ENCODE measurements at places on chromosomes 2 and 18.

GRCh38 chr18:48201337-48202005 lies 207.7 kb downstream of the ZBTB7C start:
- DNase-seq = no peak

GRCh38 chr18:48159816-48160215 lies 229.4 kb upstream of the SMAD2 start:
- no peak for DNase-seq

DNA sequence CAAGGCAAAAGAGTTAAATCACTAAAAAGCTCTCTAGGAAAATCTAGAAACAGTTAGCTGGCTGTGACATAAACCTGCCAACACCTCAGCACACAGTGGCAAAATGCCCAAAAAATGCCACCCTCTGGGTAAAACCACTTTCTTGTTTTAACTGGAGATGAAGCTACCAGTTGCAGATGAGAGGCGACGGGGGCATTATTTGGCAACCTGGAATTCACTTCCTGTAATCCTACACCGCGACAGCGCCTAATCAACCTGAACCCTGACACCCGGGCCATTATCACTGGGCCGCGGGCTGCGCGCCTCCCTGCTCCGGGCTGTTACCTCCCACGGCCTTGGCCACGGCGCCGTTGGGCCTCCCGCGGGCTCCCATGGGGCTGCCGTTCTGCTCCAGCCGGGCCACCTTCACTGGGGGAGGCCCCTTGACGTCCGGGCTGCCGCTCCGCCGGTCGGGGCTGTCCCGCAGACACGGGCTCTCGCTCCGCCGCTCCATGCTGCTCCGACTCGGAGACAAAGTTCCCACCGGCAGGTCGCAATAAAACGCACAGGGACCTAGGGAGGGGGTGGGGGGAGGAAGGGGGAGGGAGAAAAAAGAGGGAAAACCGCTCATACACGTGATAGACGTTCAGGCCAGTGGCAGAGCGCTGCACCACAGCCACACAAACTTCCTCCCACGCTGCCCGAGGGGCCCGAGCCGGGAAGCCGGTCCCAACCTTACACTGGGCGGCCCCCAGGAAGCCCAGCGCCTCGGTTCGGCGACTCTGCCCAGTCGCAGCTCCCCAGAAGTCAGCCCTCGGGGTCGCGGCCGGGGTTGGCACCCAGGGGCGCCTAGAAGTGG lies 2.0 kb downstream of the SATB2 start:
- no peak for DNase-seq

GRCh38 chr2:204692790-204693189 lies 147.5 kb downstream of the PARD3B start:
- DNase-seq = no peak

- DNase-seq = no peak
Measured at GRCh38 chr18:36610661-36611060, 218.1 kb downstream of the TPGS2 start.

- no peak for DNase-seq
Measured at GRCh38 chr2:18373081-18373480, 187.4 kb downstream of the RDH14 start.

DNA sequence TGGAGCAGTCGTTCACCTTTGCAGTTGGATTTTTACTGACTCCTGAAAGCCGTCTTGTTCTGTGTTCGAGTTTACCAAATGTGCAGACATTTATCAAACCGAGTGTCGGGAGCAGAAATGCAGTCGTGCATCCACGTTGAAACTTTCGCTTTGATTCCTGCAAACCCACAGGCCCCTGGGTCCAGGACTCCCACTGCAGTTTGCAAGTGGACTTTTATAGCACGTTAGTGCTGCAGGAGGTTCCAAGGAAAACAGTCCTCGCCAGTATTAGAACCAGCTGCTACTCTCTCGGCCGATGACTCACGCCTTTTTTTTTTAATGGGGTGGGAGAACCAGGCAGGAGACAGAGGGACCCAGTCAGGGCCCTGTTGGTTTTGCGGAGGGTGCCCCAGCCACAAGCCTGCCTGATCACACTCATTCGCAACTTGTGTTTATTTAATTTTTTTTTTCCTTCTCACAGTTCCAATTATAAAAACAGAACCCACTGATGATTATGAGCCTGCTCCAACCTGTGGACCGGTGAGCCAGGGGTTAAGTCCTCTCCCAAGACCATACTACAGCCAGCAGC lies 90.1 kb downstream of the NFATC1 start:
- DNase-seq = no peak

GRCh38 chr2:181924336-181924735 lies 32.8 kb downstream of the ITPRID2 start:
- DNase-seq = no peak

Data from naive thymus-derived CD8-positive, alpha-beta T cell (primary cell).